DMS153 (cell line): ENCODE measurements at places on chromosomes 12 and 14.

DNA sequence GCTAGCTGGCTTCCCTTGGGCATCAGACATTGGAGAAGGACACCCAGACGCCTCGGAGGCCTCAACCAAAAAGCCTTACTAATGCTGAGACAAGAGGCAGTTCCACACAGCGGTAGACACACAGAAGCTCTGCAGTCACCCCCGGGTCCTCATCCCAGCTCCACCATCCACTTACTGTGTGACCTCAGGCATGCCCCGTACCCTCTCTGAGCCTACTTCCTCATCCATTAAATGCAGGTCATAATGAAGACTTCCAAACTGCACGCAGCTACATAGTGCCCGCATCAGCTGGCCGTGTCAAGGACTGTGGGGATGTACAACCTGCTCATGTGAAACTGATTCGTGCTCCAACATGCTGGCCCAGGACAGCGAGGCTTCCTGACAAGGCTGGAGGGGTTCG is 72.3 kb downstream of the KDM2B start:
- DNase-seq: no peak

- DNase-seq: no peak
These were observed 719 bp downstream of the KRT80 start for GRCh38 chr12:52190860-52191729.

GRCh38 chr12:46456356-46457334 is 84.1 kb upstream of the SLC38A2 start:
- no peak for DNase-seq

DNA sequence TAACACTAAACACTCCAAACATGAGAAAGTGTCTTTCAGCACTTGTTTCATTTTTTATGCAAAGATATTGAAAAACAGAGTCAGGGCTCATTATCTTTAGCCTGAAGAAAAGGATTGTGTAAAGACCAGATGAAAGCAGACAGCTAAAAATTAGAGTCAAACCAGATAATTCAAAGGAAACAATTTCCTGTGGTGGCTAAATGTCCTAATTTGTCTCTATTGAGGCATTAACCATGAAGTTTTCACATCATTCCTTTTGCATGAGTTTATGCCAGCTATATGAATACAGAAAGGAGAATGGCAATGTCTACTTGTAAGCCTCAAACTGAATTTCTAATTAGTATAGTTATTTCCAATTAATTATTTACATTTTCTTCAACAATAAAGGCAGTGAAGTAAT is 338.5 kb downstream of the FSCB start:
- no peak for DNase-seq

GRCh38 chr12:39331539-39332261 is 111.2 kb downstream of the KIF21A start:
- DNase-seq: no peak

GRCh38 chr12:113002155-113002554 is 23.8 kb downstream of the OAS2 start:
- DNase-seq: no peak

DNA sequence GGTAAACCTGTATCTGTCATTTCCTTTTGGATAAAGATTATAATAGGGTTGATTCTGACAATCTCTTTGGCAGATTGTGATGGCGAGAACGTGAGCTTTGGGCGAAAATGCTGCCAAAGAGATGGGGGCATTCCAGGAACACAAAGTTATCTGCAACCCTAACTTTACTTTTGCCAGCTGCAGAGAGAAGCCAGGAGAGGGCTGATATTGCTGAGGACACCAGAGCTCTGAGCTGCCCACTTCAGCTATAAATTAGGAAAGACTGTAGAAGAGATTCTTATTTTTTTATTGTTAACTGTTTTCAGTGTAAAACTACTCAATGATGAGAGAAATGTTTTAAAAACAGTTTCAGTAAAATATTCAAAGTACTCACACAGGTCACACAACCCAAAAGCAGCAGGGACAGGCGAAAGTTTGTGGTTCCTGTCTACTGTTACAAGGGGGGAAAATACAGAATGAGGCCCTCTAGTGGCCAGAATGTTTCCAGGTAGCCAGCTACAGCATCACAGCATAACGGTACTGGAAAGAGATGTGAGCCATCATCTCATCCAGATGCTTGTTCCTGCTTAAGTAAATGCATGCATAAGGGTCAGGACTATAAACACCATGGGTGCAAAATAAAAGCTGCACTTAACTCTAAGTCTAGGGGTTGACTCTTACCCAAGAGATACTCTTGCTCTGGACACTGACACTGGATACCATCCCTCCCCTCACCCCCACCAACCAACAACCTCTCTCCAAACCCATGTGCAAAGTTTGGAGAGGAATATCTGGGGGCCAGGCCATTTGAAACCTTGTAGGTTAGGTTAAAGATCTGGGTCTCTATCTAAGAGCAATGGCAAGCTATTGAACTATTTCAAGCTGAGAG is 498.4 kb downstream of the RMST start:
- DNase-seq: no peak

GRCh38 chr14:25132732-25133422 is 82.9 kb upstream of the STXBP6 start:
- DNase-seq: peak; percentile 77

GRCh38 chr14:57182760-57183503 is 85.8 kb downstream of the EXOC5 start:
- DNase-seq: peak; percentile 5

DNA sequence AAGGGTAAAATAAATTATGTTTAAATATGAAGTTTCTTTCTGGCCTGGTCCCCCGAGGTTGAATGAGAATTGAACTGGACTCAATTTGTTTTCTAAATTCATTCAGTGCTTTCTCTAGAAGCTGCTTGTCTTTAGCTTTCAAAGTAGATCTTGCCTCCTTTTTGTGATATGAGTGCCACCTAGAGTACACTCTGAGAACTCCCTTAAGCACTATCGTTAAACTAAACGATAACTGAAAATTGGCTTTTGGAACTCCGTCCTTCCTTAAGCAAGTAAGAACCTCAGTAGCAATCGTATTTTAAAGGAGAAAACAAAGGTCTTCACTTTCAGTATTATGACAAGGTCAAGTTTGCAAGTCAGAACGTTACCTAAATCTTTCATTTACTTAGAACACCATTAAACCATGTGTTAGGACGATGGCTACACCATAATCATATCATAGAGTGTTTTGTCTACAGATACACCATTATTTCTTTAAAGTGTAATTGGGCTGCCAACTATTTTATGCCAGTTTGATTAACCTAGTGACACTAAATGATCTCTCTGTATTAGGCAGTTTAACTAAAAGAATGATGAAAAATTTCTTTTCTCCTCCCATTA is 364.8 kb downstream of the SNAPC1 start:
- DNase-seq: peak; percentile 29

- no peak for DNase-seq
These were observed 213.3 kb downstream of the EPS8 start for GRCh38 chr12:15575671-15576541.

GRCh38 chr14:96162265-96162664 is 42.4 kb upstream of the BDKRB2 start:
- DNase-seq: no peak

GRCh38 chr14:55430024-55430690 is 10.3 kb downstream of the TBPL2 start:
- DNase-seq: peak; percentile 61

GRCh38 chr12:12511021-12511783 is 51.5 kb downstream of the DUSP16 start:
- no peak for DNase-seq

DNA sequence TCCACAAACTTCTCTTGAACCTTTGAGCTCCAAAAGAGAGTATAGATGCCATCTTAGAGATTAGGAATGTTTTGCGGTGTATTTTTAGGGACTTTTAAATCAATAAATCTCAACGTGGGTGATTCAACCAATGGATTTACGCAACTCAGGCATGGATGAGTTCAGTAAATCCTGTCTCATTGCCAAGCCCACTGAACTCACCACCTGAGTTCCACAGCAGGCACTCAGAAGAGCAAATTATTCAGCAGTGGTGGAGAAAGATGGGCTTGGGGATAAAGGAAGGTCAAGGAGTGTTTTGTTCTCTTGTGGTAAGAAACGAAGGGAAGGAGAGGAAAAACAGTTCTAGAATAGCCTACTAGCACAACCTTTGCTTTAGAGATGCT is 68.7 kb upstream of the HMGA2 start:
- no peak for DNase-seq

DNA sequence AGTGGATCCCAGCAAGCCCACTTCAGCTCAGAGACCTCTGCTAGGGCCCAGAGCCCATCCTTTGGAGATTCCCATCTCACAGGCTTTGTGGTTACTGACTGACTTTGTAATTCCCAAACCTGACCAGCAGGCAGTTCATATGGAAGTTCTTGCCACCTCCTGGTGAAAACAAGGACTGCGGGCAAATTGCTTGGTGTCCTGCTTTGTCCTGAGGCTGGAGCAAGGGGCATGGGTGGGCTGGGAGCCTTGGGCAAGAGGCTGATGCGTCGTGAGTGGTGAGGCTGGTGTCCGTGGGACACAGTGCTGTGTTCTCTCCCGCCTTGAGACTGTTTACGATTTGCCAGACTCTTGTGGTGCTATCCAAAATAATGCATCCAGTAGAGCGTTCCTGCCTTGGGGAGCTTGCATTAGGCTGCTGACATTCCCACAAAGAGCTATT is 91.0 kb downstream of the LRRC74A start:
- peak; percentile 60 for DNase-seq

GRCh38 chr12:53725824-53726223 is 1.4 kb downstream of the CALCOCO1 start:
- DNase-seq: no peak

- DNase-seq: no peak
These were observed 101.8 kb downstream of the CAND1 start for GRCh38 chr12:67370979-67371378.

DNA sequence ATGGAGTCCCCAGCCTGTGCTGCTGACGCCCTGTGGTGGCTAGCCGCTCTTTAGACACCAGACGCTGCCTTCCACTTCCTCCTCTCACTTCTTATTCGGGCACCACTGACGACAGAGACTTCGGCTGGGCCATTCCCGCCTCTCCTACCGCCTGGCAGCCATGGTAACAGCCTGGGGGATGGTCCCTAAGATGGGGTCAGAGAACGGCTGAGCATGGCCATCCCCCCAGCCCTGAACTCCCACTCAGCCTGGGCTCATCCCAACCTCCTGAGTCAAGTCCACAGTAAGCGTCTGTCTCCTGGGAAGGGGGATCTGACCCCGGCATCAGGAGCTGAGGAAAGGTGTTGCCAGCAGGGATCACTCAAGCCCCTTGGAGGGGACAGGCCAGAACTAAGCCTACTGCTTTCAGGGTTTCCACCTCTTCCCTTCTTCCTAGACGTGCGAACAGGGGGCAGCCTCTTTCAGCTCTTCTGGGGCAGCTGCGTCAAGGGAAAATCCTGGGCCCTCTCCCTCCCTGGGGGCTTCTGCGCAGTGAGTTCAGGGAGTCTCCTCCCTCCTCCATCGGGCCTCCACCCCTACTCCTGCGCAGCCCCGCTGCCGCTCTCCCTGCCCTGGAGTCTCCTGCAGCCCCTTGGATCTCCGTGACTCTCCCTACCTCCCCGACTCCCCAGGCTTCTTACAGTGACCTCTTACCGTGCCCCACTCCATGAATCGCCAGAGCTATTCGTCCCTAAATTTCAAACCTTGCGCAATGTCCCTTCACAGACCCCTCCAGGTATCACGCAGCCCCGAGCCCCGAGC is 643 bp upstream of the TAMALIN start:
- no peak for DNase-seq

- no peak for DNase-seq
These were observed 6.9 kb upstream of the LYZ start for GRCh38 chr12:69341328-69341727.

- DNase-seq: no peak
These were observed 186.1 kb downstream of the SLC2A13 start for GRCh38 chr12:39919790-39920189.

GRCh38 chr12:24507827-24508226 is 441.1 kb downstream of the BCAT1 start:
- no peak for DNase-seq

DNA sequence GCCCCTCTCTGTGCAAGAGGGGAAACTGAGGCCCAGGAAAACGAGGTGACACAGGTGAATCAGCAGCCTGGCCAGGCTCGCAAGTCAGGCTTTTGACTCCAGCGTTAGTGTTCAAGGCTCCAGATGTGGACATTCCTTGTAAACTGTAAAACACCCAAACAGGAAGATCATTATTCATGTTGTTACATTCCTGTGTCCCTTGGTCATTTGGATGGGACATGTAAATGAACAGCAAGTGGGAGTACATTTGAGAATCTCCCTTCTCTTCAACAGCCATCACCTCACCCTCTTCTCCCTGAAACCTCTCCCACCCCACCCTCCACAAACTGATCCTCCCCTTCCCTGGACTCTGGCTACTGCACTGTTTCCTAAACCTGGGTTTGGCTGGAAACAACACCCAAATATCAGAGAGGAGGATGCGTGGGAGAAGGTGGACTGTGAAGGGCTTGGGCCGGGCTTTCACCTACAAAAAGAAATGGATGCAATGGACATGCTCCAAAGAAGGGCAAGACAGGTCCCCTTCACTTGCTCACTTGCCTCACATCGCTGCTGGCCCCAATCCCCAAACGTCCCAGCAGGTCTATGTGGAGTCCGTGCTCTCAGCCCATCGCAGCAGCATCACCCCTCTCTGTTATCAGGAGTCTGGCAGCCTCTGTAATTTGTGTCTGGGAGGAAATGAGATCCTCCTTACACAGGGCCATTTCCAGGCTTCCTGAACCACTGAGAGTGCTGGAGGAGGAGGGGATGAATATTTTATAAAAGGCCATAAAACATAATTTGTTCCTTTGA is 76.7 kb downstream of the GALNT8 start:
- no peak for DNase-seq

DNA sequence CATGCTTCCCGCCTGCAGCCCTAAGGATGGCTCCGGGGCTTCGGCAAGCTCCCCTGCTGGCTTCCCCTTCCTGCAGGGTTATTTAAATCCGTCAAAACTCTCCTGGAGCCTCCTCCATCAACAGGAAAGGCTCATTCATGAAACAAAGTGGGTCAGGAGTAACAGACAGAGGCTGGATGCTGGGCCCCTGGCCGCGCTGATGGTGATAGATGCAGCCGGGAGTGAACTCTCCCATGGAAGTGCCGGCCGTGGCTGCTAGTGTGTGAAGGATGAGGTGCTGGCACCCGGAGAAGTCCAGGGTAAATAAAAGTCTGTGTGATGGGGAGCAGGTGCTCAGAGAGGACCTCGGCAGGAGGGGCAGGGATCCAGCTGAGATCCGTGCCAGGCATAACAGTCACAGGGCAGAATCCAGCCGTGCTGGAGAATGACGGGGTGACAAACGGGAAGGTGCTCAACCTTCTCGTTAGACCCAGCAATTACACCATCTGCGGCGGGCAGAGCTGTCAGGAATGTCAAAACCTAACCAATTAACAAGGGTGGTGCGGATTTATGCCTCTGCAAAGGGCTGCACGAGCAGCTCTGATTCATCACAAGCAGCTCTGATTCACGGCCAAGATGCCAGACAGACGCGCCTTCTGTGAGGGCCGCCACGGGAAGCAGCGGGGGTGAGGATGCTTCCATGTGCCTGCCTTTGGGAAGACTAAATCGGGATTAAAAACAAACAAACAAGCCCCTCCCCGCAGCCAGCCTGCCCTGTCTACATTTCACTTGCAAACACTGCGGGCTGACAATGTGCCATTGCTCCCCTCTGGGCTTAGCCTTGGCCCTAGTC is 55.6 kb downstream of the SYNE3 start:
- DNase-seq: peak; percentile 70

DNA sequence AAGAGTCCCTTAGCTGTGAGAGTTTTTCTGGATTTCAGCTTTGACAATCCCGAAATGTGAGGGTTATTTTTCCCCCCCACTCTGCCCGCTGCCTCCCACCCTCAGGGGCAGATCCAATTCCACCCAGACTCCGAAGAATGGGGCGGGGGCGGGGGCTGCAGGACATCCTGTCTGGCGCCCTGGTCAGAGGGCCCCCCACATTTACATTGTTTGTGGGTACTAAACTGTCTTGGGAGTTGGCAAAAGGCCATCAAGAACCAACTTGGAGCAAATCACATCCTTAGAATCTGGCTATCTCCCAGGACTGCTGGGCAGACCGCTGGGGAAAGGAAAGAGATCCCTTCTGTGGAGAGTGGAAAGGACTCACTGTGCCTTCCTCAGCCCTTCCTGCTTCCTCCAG is 2.4 kb downstream of the EMP1 start:
- DNase-seq: no peak
